ENCODE measurements at places on chromosomes 7 and 10.

GRCh38 chr7:32536585-32536984 is 41.3 kb downstream of the AVL9 start:
- no peak for DNase-seq

- no peak for DNase-seq
These were observed 81.0 kb downstream of the CELF2 start for GRCh38 chr10:11098666-11099065.

DNA sequence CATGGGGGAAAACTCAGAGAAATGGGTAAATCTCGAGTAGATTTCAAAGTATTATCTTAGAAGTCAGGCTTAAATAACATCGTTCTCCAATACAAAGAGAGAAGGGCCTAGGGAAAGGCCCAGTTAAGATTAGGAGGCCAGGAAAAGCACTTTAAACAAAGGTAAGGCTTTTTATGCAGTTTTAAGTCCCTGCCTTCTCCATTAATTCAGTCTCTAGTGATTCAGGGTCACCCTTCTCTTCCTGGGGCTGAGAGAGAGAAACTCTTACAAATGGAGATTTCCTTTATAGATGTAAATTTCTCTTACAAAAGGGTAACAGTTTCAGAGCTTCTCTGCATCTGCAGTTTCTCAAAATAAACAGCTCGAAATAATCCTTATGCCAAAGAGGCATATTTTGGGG is 179.3 kb downstream of the HECW1 start:
- DNase-seq: no peak

DNA sequence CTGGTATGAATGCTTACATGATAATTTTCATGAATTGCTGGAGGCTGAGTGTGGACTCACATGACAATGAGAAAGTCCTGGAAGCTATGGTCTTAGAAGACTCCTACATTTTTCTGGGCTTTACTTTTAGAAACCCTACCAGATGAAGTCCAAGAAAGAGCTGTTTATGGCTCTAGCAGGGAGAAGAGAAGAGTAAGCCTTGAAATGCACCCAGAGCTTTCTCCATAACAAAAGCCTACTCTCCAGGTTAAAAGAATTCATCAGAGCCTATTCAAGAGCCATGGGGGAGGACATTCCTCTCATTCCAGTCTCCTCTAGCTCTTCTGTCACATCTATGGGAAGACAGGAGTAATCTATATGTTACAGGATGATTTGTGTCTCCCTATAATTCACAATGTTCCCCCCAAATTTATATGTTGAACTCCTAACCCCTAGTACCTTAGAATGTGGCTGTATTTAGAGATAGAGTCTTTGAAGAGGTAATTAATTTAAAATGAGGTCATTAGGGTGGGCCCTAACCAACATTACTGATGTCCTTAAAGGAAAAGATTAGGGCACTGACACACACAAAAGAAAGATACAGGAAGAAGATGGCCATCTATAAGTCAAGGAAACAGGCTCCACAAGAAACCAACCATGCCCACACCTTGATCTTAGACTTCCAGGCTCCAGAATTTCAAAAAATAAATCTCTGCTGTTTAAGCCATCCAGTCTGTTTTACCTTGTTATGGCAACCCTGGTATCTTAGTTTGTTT is 193.8 kb upstream of the PTER start:
- no peak for DNase-seq

DNA sequence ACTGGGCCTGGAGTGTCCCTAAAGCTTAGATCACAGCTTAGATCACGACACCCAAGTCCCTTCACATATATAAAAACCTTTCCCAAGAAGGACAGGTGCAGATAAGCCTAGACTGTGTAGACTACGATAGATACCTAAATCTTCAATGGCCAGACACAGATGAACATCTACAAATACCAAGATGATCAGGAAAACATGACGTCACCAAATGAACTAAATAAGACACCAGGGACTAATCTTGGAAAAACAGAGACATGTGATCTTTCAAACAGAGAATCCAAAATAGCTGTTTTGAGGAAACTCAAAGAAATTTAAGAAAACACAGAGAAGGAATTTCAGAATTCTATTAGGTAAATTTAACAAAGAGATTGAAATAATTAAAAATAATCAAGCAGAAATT is 1082.6 kb upstream of the PHF14 start:
- no peak for DNase-seq

- no peak for DNase-seq
These were observed 7.4 kb downstream of the ZNF488 start for GRCh38 chr10:47376522-47377220.

- DNase-seq: no peak
These were observed 119.8 kb downstream of the CACNA2D1 start for GRCh38 chr7:82323806-82324205.

DNA sequence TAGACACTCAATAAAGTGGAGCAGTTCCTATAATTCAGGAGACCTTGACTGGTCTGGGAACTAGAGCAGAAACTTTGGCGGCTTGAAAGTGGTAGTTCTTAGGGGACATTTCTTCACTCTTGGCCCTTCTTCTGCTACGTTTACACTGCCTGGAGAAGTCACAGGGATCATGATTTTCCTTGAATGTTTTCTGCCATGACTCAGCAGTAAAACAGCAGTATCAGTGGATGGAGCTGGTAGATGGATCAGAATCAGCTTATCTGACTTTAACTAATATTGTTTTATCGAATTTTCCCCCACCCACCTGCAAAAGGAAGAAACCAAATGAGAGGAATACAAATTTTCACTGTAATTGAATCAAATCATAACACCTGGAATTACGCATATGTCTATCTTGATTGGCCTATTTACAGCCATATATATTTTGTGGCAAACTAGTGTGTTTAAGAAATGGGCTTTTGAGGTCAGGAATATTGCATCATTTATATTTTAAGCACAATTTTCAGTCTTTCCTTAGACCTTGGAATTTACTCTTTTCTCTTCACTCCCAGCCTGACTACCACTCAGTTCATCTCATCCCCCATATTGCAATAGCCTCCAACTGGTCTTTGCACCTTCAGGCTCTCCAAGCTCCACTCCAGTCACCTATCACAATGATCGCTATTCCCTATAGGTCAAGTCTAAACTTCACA is 14.9 kb upstream of the DLX5 start:
- DNase-seq: no peak

DNA sequence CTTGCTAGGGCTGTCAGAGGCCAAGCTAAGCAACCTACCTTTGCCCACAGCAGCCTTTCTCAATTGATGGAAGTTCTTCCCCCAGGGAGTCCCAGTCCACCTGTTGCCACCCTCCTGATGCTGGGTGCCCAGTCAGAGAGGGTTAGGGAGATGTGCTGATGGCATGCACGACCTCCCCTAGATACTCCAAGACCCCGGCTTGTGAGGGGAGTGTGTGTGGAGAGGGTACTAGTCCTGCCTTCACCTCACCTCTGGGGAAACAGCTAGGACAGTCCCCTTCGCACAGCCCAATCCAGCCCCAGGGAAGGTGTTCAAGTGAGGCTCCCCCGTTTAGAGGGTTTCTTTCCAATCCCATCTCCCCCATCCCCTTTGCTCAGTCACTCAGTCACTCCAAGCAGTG is 1.3 kb upstream of the UNC5B start:
- DNase-seq: no peak

GRCh38 chr10:44237364-44238049 is 147.4 kb downstream of the CXCL12 start:
- no peak for DNase-seq

DNA sequence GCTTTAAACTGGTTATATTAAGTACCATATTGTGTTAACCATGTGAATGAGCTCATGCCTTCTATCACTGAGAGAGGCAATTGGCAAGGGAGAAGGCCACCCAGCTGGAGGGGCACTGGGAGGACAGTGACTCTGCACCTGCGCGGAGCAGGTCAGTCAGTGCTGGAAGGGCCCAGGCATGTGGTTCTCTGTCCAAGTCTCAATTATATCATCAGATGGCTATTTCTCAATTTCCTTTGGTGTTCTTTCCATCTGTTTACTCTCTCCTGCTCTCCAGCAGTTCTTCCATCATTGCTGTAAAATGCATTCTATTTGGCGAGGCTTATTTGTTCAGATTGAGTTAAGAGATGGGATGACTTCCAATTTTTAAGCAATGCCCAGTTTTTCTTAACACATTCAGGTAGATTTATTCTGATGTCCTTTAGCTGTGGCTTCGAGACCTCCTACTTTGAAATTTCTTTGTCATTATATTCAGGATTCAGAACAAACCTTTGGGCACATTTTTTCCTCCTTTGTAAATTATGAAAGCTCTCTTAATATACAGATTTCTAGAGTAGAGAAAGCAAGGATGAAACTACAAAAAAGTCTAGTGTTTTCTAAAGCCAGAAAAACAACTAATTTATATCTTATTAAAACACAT is 159.3 kb downstream of the BMPER start:
- DNase-seq: no peak

- no peak for DNase-seq
These were observed 228.2 kb upstream of the SEMA3A start for GRCh38 chr7:84422790-84423189.

DNA sequence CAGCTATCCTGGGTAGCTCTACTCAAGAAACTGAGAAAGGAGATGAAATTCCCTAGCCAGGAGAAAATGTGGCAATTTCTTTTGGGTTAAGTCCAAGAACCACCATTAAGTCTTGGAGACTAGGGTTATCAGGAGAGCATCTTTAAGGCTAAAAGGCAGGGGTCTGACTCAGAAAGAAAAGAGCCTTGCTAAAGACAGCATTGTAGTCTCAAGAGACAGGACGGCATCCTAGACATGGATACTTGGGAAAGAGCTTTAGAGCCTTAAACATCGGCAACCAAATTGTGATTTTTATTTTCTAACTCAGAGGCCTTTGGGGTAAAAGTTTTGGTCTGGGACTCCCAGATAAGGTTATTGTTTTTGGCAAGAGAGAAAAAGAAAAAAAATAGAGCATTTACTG is 83.1 kb downstream of the FAS start:
- no peak for DNase-seq

DNA sequence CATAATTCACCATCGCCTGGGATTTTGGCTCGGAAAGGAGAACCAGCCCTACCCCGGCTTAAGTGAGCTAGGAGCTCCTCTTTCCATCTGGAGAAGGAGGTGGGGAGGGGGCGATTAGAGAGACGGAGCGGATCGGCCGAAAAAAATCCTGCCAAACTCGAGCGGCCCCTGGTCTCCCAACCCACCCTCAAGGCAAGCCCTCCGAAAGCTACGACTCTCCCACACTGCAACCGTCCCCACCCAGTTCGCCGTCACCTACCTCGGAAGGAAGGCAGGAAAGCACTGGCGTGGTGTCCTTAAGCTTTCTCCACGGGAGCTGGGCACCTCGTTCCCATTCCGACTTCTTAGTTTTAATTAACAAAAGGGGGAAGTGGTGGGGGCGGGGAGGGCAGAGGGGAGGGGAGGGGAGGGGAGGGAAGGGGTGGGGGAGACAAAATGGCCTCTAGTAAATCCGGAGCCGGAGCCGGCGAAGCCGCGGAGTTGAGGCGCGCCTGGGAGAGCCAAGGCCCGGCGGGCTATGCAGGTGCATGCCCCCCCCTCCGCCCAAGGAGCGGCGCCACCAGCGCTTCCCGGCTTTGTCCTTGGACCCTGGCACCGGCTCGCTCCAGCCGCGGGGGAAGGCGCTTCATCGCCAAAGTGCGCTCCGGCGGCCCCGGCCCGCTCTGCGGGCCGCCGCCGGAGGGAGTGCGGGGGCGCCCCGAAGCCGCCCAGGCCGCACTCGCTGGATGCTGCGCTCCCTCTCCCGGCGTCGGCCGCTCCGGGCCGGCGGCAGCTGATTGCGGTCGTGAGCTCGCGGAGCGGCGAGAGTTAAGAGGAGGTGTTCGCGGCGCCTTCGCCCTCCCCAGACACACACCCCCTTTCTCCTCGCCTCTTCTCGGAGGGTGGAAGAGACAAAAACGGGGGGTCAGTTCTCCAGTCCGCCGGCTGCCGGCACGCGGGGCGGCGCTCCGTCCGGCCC is at the start of gene LRRC4:
Gene LRRC4 (minus strand): TSS at position 784 of the 958 bp plus-strand sequence. CDS start 797 bp downstream, outside the sequence.
- DNase-seq: no peak

DNA sequence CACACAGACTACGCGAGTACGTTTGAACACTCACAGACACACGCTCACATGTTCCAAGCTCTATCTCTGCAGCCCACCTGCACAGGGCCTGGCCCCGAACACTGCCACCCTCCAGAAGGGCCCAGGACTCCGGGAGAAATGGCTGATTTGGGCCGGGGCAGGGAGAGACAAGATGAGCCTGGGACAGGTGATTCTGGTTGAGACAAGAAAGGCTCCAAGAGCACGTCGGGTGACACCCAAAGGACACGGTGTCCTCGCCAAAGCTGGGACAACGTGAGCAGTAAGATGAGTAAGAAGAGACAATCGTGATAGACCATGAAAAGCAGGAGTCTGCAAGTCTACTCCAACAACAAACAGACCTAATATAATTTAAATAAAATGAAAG is 9.2 kb downstream of the GPER1 start:
- DNase-seq: no peak

GRCh38 chr10:61993711-61994401 is 92.4 kb downstream of the ARID5B start:
- DNase-seq: no peak

DNA sequence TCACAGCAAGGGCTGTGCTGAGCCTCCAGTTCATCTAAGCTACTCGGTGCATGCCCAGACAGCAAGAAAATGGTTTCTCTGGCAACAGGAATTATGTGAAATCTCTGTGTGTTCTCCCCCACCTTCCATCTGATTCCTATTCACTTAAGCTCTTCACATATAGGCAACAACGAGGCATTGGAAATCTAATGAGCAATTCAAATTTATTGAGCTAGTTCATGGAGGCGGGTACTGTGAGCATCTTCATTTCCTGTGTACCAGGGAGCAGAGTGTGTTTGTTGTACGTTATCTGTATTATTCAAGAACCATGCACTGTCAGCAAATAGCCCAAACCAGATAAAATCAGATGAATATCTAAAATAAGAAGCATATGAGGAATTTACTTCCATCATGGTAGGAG is 739.1 kb downstream of the MAGI2 start:
- no peak for DNase-seq

DNA sequence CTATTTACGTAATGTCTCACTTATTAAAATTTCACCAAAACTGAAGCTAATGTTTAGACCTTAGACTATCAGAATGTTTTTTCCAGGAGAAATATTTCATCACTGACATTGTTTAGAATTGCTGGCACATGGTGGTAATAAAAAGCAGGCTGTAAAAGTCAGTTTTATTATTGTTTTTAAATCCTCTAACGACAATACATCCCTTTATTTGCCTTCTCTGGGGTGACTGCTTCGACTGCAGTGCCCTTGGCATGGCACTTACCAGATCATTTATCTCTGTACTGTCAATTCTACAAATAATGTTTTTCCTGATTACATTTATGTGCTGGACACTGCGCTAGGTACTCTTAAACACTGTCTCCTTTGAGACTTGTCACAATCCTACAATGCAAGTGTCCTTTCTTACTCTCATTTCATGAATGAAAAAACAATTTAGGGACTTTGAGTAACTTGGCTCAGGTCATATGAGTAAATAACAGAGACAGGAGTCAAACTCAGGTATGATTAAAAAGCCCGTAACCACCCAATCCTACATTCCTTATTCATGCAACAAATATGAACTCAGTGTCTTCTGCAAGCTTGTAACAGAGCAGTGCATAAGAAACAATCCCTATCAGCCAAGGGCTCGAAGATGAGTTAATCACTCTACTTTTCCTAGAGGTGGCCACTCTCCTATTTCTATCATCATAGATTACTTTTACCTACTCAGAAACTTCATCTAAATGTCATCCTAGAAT is 5.6 kb upstream of the ING3 start:
- no peak for DNase-seq
